Left hindlimb (tissue), 1 donor: ENCODE measurements at places on chromosomes 12 and 14.
A peak's percentile ranks its signal among the peaks of the same experiment; 100 is the strongest.

- DNase-seq, result no peak
These were observed 72.8 kb downstream of the ZNF664 start for GRCh38 chr12:124045671-124046455.

- no peak for DNase-seq
These were observed 9.3 kb downstream of the SYNE3 start for GRCh38 chr14:95507174-95507573.

GRCh38 chr12:114762490-114763110 is 78.6 kb upstream of the TBX3 start:
- DNase-seq, result peak; percentile 83

- DNase-seq, result no peak
These were observed 1002.2 kb upstream of the FLRT2 start for GRCh38 chr14:84527706-84528105.

DNA sequence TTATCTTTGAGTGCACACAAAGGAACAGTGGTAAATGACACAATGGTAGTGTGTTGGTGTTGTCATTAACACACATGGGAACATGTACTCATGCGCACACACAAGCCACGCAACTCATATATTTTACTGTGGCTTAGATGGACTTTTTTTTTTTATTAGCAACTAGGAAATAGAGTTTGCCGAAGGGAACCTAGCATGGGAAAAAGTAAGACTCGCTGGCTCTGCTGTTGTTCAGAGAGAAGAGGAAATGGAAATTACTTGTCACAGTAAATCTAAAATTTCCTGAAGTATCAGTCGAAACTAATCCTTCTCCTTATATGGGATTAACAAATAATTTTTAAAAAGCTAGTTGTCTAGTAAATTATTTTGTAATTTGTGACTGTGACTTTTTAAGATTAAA is 33.7 kb upstream of the IL22 start:
- DNase-seq, result no peak

- no peak for DNase-seq
These were observed 32.3 kb upstream of the MMP17 start for GRCh38 chr12:131795690-131796410.

DNA sequence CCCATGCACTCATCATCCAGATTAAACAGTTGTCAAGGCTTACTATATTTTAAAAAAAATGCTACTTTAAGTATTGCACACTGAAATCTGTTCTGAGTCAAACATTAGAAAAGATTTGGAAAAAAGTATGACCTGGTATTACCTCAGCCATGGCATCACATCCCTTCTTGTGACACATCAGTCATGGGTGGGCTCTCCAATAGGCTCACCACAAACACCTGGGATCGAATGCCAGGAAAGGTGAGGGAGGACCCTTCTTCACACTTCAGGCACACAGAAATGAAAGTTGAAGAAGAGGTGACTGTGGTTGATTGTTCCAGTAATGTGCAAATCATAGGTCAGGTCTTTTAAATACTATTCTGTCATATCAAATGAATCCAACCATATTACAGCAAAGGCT is 36.6 kb upstream of the GZMB start:
- DNase-seq, result no peak

GRCh38 chr12:113347-113746 is 46.8 kb downstream of the IQSEC3 start:
- DNase-seq, result peak; percentile 1

DNA sequence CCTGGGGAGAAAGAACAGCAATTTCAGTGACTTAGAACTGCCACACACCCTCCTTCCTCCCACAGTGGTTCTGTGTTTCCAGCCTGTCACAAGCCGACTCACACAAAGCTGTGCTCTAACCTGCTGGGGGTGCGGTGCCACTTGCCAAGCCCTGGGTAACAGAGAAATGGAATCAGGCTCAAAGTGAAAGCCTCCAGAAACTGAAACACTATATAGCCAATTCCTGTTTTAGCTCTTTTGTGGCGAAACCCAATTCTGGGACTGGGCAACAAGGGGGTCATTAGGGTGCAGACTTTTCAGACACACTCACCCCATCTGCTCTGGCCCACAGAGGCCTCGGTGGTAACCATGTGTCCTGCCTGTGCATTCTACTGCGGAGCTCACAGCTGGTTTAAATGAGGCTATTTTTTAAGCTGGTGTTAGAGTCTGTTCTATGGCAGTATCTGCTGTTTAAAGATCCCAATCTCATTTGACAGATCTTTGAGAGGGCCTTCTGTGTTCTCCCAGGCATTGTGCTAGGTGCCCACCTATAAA is 15.2 kb upstream of the ACTR6 start:
- no peak for DNase-seq

GRCh38 chr12:55974308-55974730 is 441 bp downstream of the RAB5B start:
- DNase-seq, result peak; percentile 70

- no peak for DNase-seq
These were observed 16.9 kb downstream of the TMEM117 start for GRCh38 chr12:43852744-43853143.

DNA sequence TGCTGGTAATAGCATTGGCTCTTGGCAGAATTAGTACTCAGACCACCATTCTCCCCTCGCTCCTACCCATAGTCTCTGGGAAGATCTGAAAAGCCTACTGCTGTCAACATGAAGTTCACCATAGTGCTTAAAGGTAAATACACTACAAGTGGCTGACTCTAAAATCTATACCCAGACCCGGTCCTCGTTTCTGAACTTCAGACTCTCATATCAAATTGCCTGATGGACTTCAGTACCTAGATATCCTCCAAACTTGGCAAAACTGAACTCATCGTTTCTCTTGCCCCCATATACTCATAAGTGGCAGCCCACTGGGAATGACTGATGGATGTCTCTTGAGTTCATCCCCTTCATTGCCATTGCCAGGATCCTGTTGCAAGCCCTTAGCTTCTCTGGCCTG is 67.3 kb downstream of the VCPKMT start:
- no peak for DNase-seq

- no peak for DNase-seq
These were observed 68.0 kb upstream of the POC1B start for GRCh38 chr12:89593873-89594272.

DNA sequence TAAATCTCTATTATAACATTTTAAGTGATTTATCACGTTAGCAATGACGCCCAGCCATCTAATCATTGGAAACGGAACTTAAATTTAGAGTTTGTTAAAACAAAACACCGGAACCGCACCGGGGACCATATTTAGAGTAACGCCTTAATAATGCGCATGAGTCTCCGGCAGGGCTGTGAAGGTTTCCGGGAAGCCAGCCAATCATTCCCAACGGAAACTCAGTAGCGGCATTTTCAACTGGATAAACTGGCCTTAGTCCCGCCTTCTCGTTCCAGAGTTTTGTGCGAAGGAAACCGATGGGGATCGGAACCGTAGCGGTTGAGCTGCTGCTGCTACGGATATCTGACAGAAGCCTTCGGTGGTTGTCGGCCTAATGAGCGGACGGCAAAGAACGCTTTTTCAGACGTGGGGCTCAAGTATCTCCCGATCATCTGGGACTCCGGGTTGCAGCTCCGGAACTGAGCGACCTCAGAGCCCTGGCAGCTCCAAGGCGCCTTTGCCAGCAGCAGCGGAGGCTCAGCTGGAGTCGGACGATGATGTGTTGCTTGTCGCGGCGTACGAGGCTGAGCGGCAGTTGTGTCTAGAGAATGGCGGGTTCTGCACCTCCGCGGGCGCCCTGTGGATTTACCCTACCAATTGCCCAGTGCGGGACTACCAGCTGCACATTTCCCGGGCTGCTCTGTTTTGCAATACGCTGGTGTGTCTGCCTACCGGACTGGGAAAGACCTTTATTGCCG is at the start of gene FANCM:
TSS of gene FANCM (plus strand) at position 272 of the 737 bp plus-strand sequence. CDS start at position 374, 102 bp downstream.
- peak; percentile 95 for DNase-seq

GRCh38 chr14:54669721-54670561 is 103.0 kb downstream of the SAMD4A start:
- DNase-seq, result peak; percentile 53
